ENCODE measurements at places on chromosomes 1 and 21. TPM values are rescaled to one million over a fixed set of nuclear protein-coding genes. Genes with fewer than 3 reads are reported as not detected.

The ALX3 gene
- not detected for polyA plus RNA-seq

The TEKT2 gene
- 11.1 TPM for polyA plus RNA-seq

The KCNT2 gene
- polyA plus RNA-seq: 7.3 TPM

The CLSTN1 gene
- 163 TPM for polyA plus RNA-seq

The SLC22A15 gene
- 4.8 TPM for polyA plus RNA-seq

- DNase-seq: no peak
These were observed 175.0 kb upstream of the TNR start for GRCh38 chr1:175918364-175918801.

DNA sequence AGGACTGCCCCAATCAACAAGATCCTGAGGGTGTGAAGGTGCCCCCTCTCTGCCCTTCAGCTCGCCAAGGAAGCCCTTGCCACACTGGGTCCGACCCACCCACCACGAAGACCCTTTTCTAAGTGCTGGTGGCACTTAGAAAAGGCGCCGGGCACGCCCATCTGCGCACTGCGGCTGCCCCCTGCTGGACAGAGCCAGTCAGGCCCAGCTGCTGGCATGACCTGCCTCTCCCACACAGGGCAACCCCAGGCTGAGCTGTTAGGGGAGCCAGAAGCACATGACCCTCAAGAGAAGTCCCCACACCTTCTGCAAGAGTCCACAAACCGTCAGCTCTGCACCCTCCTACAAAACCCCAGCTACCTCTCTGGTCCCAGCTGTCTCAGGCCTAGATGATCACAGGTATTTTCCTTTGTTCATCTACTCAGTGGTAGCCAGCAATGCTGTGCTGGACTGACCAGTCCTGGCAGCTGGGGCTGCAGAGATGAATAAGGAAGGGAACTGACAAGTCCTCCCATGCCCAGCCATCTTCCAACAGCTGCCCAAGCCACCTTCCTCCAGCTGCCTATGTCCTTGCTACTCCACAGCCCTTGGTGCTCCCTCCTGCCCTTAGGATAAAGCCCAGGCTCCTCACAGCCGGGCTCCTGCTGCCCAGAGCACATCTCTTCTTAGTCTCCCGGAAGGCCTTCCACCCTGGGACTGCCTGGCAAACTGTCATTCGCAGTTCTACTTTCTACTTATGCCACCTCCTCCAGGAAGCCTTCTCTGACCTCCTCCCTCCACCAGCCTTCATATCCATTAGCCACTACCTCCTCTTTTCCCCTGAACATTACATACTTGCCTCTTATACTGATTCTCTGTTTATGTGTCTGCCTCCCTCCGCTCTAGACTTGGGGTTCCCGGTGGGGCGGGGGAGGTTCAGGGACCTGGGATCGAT, 39.8 kb upstream of the ZC3H12A start:
- peak; percentile 30 for DNase-seq

DNA sequence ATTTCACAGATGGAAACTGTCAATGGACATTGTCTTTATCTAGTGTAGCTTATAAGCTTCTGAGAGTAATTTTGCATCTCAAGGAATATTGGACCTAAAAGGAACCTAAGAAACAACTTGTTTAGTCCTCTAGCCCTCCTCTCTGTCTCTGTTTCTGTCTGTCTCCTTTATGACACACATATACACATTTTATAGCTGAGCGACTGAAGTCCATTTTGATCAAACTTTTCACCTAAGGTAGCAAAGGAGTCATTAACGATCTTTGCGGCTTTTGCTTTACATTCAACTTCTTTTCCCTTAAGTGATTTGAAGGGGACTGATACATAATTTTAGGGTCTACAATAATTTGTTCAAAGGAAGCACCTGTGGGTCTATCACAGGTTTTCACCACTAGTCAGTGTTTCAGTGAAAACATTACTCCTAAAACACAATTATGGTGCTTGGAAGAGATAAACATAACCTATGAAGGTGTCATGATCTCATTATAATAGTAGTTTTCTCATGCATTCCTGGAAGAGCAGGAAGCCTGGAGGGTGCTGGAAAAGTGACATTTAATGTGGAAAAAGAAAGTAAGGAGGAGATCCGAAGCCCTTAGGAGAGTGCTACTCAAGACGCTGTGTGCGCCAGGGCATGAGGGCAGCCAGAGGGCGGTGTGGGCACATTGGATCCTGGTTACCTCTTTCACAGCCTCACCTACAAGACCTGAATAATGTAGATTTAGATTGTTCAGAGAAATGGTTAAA, 248.6 kb downstream of the DNM3 start:
- no peak for DNase-seq

GRCh38 chr1:72526926-72527325, 244.6 kb upstream of the NEGR1 start:
- DNase-seq: no peak

- DNase-seq: no peak
These were observed 13.9 kb upstream of the TMEM222 start for GRCh38 chr1:27307874-27308598.

- peak; percentile 80 for DNase-seq
These were observed 9.7 kb upstream of the SHCBP1L start for GRCh38 chr1:182962554-182963115.

DNA sequence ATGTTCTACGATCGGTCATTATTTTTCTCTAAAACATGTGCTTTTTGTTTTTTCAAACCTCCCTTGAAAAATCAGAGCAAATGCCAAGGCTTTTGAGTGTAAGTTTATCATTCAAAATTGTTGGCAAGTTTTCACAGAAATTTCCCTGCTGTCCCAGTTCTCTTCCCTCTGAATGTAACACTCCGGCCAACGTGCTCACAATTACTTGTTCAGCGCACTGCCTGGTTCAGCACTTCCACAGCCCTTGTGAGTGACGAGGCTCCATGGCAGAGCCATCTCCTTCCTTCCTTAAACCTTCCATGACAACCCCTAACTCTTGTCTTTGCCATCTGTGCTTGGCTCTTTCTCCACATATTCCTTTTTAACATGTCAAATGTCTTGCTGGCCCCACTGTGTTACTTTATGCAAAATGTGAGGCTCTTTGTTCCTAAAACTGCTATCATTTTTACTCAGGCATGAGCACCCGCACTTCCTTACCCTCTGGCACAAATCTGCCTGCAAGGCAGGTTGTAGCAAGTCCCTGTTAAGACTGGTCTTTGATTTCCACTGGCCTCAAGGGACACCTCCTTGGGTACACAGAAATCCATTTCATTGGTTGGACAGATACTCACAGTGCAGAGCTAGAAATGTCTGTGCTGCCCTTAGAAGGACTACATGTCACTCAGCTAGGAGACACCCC, 142.8 kb downstream of the HUNK start:
- DNase-seq: no peak

DNA sequence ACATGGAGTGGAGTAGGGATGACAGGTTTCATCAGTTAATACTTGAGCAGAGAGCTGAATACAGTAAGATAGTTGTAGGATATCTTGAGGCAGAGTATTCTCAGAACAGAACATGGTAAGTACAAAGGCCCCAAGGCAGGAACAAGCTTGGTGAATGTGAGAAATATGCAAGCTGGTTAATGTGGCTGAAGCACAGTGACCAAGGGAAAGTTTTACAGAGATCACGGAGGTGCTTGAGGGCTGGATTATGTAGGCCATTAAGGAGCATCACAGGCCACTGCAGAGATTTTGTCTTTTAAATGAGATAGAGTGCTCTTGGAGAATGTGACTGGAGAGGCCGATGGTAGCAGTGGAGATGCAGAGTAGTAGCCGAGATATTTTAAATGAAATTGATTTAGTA, 54.0 kb upstream of the BOLA1 start:
- DNase-seq: peak; percentile 0

DNA sequence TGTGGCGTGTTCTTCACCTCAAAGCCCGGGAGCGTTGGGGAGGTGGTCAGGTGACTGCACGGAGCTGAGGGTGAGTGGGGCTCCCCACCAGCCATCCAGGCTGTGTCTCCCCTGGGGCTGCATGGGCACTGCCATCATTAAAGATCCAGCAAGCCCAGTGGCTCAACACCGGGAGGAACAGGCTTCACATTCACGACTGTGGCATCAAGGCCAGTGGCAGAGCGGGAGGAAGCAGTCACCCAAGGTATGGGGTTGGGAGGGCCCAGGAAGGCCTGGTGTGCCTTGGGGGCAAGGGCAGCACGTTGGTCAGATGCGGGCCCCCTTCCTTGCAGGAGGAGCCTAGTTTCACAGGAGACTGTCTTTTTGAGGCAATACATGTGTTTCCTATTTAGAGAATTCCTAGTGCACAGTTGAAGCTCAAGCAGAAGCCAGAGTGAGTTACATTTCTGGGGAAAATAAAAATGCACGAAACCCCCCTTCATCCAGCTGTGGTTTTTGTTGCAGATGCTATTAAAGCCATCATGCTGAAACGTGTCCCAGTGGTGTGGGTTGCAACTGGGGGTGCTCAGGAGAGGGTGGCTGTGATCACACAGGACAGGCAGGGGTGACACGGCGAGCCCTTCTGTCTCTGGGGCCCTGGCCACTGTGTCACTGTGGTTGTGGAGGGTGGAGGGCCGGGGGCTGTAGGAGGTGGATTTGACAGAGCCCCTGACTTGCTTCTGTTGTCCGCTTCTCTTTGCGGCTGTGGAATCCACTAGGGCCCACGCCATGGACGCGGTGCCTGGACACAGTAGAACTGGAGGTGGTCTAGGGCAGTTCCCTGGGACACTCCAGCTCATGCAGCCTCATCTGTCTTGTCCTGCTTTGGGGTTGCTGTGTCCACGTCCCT, 34.1 kb downstream of the SNAP47 start:
- no peak for DNase-seq

DNA sequence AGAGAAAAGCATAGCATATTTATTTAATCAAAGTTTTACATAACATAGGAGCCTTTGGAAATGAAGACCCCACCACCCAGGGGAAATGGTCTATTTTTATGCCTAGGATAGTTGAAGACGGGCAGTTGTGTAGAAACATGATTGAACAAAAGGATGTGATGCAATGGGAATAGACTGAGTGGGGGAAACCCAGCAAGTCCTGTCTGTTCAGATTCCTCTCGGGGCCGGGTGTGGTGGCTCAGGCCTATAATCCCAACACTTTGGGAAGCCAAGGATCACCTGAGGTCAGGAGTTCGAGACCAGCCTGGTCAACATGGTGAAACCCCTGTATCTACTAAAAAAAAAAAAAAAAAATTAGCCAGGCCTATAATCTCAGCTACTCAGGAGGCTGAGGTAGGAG, 298.3 kb downstream of the MATN1 start:
- no peak for DNase-seq

- no peak for DNase-seq
These were observed 94.1 kb downstream of the TGFBR3 start for GRCh38 chr1:91791691-91792488.

GRCh38 chr1:230781594-230781993, 34.4 kb downstream of the CAPN9 start:
- no peak for DNase-seq

DNA sequence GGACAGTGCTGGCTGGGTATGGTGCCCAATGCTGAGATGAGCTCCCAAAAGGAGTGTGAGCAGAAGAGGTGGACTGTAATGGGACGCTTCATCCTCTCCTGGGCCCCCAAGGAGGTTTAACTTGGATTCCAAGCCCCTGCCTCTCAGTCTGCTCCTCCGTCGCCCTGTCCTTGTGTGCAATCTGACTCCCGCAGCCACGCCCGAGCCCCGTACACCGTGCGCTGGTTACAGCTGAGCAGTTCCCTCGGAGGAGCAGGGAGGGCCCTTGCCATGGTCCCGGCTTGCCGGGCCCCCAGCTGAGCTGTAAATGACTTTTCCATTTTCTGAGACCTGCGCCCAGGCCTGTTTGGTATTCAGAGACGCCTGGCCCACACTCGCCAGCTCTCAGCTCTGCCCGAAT, 53.7 kb downstream of the PAX7 start:
- DNase-seq: no peak

DNA sequence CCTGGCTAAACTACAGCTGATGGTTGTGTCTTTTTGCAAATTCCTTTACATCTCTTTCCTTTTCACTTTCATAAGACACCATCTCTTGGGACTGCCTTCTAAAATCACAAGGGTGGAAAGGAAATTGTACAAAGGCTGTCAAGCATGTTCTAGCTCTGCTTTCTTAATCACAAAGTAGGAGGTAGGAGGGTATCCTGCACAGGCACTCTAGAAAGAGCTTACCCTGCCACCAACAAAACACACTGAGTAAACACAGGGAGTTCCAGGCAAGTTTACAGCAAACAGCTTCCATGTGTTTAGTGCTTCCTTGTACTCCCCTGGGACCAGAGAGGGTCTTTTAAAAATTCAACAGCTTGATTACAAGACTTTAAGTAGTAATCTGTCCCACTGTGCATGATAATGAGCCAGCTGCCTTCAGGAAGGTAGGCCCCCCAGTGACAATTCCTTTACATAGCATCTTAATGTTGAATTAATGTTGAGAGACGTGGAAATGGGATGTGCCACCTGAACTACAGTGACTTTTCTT, 2.4 kb downstream of the PLPP3 start:
- no peak for DNase-seq

DNA sequence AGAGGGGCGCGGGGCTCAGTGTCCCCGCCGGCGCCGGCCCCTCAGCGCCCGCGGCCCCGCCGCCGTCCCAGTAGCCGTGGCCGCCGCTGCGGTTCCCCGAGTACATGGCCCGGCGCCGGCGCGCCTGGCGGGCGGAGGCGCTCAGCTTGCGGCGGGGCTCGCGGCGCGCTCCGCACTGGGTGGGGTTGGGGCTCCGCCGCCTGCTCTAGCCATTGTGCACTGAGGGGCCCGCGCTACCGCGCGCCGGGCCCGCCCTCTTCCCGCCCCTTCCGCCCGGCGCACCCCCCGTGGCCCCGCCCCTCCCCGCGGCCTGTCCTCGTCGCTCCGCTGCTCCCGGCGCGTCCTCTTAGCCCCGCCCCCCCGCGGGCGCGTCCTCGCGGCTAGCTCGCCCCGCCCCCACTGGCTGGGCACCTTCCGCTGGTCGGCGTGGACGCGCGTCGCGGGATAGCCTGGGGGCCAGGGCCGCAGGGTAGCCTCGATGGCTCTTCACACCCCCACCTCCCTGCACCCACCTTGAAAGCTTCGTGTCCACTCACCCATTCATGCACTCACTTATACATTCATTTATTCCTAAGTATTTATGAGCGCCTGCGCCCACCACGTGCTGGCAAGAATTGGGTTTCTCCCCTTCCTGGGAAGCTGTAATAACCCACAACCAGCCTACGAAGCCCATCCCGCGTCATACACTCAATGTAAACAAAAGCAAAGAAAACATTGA, at the start of the genes CHML and OPN3:
Gene CHML, minus strand, starts transcription at position 221 of the 718 bp plus-strand sequence. CDS start 4,603 bp downstream, outside the sequence.
Gene OPN3, minus strand, starts transcription at position 221 of the 718 bp plus-strand sequence. Its CDS starts 115 bp downstream, at position 106.
- peak; percentile 89 for DNase-seq
